Brain microvascular endothelial cell (primary cell): ENCODE measurements at places on chromosomes 5 and 9.
A peak's percentile ranks its signal among the peaks of the same experiment; 100 is the strongest.

DNA sequence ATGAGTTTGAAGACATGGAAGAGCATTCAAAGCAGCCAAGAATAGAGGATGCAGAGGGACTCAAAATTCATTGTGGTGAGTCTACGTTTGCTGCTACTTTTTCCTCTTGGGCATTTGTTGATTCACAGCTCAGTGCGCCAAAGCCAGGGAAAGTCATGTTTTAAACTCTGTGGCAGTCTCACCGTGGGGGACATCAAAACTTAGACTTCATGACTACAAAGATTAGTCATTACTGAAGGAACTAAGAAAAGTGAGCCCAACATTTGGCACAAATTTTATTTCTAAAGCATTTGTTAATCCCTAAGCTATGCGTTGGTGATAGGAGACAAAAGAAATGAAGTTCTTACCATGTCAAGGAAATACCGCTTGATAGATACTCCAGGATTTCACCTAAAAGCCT, 73.7 kb upstream of the MTAP start:
- DNase-seq: peak; percentile 24

DNA sequence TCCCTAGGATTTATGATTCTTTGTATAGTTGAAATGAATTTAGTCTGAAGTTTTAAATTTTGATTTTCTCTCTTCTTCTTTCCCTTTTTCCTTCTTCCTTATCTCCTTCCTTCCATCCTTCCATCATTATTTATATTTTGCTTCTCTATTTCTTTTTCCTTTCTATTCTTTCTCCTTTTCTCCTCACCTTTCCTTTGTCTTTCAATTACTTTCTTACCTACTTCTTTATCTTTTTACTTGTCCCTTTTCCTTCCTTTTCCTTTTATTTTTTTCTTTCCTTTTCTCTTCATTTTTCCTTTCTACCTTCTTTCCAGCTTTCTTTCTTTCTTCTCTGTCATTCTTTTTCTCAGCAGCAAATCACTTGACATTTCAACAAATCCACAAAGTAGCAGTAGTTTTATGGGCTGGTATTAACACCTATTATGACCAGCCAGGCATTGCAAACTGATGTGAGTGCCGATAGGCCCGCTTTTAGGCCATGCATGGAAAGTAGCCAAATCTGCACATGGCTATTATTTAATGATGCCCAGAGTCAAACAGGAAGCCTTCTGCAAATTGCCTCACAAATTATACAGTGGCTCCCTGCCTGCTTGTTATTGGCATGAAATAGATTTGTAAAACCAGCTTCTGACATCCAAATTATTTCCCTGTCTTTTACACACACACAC, 37.1 kb upstream of the NR3C1 start:
- DNase-seq: no peak

DNA sequence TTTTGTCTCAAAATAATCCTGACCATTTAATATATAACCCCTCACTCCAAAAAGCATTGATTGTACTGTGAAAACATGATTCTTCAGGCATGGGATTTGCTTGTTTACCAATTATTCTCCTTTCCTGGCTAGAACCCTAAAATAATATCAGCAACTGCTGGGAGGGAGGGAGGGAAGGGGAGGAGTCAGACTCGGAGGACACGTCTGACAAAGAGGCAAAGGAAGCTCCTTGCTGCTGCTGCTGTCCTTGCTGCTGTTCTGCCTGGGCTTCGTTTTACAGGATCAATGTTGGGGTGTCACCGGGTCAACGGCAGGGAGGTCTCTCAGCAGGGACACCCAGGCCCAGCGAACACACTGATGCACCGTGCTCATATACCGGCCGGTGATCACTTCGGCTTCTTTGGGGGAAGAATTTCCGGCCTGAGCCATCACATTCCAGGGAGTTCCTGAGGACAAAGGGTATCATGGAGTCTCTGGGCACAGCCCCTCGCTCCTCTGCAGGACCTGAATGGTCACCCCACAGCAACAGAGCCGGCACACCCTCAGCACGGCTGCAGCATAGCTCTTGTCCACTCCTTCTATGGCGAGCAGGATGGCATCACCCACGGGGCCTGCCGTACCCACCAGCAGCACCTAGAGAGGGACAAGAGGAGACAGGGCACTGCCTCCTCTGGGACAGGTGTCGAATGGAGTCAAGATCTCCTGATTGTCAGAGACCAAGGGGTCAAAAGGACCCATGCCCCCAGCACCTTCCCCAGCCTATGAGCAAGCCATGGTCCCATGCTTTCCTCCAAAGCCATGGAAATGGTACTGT, 27.9 kb downstream of the MED10 start:
- DNase-seq: no peak

DNA sequence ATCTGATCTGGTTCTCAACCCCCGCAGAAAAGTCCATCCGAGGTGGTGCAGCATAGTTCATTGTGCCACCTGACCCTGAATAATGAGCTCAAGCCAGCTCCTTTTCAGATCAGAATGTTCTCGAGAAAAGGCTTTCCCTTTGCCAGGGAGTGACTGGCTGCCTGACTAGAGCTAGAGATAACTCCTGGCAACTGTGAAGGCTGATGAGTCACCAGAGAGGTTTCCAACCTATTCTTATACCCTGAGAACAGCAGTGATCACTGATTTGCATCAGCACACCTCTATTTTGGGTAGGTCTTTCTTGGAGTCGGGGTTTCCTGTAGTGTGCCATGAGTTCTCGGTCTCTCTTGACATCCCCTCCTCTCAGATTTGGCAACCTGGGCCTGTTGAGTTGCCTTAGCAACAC, 127.9 kb downstream of the PIK3R1 start:
- DNase-seq: peak; percentile 91

DNA sequence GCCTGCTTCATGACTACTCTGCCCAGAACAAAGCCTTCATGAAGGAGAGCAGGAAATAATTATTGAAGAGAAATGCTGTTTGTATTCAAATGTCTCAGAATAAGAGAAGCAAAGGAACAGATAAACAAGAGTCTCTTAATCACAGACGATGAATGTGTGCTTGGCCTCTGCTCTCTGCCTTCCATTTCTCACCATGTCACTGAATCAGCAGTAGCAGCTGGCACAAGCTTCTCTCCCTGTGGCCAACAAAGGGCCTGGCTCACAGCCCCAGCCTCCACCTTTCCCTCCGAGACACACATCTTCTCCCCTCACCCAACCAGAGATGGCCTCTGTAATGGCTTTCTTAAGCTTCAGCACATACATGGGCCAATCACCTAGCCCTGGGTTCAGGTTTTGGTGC, 128.1 kb upstream of the SLIT3 start:
- DNase-seq: no peak
